ENCODE measurements at places on chromosomes 13 and 19. TPM values are rescaled to one million over a fixed set of nuclear protein-coding genes. Genes with fewer than 3 reads are reported as not detected.

MPHOSPH8 gene
- total RNA-seq = 12.2 TPM

ZNF497 gene
- 1.5 TPM for total RNA-seq

CASP14 gene
- total RNA-seq = not detected

DNA sequence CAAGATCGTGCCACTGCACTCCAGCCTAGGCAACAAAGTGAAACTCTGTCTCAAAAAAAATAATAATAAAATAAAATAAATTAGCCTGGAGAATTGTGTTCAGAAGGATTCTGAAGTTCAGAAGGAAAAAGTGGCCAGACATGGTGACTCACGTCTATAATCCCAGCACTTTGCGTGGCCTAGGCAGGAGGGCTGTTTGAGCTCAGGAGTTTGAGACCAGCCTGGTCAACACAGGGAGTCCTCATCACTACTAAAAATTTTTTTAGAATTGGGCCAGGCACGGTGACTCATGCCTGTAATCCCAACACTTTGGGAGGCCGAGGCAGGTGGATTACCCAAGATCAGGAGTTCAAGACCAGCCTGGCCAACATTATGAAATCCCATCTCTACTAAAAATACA is 6.0 kb downstream of the RDH8 start:
- peak; percentile 60 for DNase-seq

GRCh38 chr19:55723491-55723890 is 14.7 kb downstream of the NLRP9 start:
- DNase-seq = no peak

GRCh38 chr13:94419304-94419924 is 60.1 kb downstream of the DCT start:
- peak; percentile 35 for DNase-seq

DNA sequence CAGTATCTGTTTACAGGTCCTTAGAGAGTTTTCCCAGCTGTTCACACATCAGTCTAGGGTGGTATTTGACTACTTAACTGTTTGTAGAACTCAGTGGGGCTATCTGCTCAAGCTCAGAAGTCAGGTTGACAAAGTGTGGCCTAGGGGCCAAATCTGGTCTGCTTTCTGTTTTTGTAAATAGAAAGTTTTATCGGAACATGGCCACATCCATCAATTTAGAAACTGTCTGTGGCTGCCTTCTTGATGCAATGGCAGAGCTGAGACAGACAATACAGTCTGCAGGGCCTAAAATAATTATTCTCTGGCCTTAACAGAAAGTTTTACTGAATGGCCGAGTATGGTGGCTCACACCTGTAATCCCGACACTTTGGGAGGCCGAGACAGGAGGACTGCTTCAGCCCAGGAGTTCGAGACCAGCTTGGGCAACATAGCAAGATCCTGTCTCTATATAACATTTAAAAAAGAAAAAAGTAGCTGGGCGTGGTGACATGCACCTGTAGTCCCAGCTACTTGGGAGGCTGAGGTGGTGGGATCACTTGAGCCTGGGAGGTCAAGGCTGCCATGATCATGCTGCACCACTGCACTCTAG is 2.4 kb downstream of the SMG9 start:
- no peak for DNase-seq

DNA sequence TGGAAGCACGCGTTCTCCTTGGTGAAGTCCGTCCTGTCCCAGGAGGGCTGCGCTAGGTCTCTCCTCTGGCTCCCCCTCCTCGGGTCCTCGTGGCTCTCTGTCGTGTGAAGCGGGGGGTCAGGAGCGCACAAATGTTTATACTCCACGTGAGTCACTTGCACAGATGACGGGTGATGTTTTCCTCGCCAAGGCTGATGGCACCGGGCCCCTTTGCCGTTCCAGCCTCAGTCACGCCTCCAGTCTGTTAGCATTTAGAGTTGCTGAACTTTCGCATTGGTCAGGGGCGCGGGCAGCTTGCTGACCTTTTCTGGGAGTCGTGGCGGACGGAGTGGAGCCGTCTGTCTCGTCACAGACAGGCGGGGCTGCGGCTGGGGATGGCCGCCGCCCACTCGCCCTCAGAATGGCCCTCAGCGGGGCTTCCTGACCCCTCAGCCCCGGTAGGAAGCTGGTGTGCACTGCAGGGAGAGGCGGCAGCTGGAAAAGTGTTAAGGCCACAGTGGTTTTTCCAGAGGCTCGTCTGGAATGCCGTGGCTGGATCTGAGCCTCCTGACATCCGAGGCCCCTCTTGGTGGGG is 13.7 kb downstream of the KLHL26 start:
- DNase-seq = peak; percentile 60

- no peak for DNase-seq
Observed at GRCh38 chr13:31094331-31095015, 67.2 kb downstream of the HSPH1 start.

DNA sequence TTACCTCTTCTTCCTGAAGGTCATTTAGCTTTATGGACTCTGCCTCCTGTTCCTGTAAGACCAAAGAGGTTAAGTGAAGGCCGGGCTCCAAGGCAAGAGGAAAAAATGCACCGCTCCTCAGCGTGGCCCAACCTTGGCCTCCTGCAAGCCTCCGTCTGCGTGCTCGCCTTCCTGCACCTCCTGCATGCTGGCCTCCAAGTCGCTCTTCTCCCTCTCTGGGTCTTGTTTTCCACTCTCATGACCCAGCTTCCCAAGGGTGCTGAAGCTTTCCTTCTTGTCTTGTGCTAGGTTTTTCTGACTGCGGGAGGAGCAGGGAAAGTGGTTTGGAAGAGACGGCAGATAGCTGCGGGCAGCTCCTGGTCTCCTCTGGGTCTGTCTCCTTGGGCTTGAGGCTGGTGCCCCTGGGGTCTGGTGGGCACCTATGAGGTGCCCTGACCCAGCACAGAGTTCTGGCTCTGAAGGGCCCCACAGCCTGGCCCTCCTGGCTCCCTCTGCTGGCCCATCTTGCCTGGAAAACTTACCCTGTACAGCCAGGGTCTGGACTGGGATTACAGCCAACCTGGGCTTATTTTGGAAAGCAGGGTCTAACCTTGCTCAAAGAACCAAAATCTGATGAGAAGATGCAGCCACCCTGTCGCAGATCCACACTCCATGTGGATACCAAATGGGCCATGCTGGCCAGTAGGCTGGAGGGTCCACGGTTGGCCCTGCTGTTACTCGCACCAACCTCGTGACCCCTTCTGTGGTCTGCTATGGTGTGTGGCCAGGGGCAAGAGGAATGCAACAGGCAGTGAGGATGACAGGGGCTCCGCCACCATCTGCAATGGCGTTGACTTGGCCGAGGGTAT is 5.2 kb downstream of the C13orf46 start:
- DNase-seq = no peak

- no peak for DNase-seq
Observed at GRCh38 chr13:89843621-89844020, 1503.9 kb upstream of the MIR17HG start.

GRCh38 chr19:18852648-18853047 is 20.9 kb downstream of the UPF1 start:
- no peak for DNase-seq

DNA sequence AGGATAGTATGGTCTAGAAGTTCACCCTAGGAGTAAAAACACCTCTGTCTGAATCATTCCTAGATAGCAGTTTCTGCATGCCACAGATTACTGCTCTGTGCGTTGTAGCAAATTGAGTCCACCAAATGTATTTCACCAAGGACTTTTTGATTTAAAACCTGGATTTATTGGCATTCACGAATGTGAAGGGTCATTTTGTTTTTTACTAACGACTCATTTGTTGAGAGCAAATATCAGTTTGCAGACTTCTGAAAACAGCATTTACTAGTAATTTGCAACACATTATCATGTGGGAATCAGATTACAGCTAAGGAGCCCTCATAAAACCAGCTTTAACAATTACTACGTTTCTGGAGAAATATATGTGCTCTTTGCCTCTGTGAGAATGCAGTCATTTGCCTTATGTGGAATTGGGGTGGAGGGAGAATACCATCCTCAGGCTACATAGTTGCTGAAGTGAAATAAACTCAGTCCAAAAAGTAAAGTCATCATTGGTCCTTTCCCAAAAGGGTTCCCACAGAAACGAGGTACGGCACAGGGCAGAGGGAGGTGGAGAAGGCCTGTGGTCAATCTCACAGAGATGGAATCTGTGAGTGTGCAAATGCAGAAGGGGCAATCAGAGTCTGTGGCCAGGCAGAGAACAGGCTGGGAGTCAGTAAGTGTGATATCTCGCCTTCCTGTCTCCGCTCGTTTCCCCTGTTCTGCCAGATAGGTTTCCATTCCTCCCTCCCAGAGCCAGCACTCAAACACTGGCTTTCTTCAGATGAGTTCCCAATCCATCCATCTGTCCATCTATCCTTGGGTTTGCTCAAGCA is 63.1 kb downstream of the DLEU7 start:
- DNase-seq = no peak

All from Daoy (cell line).